NCI-H187 (cell line): ENCODE measurements at places on chromosomes 7 and 10.

DNA sequence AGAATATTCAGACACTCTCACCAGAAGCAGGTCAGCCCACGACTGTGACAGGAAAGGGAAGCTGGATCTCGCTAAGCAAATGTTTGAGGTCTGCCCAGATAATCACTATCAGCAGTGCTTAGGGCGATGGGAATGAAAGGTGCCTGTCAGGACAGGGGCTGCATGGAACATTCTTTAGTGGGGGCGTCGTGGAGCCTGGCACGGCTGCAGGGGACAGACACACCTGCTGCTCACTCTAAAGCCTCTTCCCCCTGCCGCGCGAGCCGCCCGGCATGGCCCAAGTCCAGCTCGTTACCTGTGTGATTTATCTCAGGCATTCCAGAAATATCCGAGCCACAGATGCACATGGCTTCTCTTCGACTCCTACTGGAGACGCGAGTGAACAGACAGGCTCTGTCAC, 235.5 kb downstream of the GLRX3 start:
- DNase-seq, result no peak

GRCh38 chr10:32295027-32295426, 51.9 kb downstream of the EPC1 start:
- DNase-seq, result no peak

GRCh38 chr7:131363719-131364118, 36.0 kb downstream of the MKLN1 start:
- no peak for DNase-seq

DNA sequence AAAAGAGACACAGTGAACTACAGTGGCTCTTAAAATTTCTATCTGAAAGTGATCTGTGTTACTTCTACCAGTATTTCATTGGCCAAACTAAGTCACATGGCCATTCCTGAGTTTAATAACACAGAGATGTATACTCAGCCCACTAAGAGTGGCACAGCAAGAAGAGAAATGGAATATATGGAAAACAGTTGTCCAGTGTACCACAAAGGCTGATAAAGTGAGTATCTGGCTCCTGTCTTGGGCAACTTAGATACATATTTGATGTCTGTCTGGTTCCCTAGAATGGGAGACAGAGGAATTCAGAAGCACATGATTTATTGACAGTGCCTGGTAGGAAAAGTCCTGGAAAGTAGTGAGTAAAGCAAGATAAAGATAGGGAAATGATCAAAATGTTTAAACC, 10.1 kb upstream of the PON1 start:
- DNase-seq, result no peak

- no peak for DNase-seq
Observed at GRCh38 chr7:24602860-24603456, 29.7 kb downstream of the PALS2 start.

DNA sequence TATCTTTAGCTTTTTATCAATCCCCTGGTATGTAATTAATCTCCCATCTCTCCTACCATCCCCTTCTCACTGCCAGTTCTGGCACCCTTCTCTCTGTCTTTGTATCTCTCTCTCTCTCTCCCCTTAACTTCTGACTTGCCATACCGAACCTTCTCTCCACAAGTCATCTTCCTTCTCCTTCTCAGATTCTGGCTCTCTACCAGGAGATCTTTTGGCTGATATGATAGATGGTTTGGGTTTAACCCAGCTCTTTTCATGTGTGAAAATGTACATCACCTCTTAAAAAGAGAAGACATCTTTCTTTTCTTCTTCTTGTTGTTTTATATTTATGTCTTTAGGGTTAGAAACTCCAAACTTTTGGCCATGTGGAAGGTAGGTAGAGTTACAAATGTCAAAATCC, 196.7 kb downstream of the HGF start:
- no peak for DNase-seq

DNA sequence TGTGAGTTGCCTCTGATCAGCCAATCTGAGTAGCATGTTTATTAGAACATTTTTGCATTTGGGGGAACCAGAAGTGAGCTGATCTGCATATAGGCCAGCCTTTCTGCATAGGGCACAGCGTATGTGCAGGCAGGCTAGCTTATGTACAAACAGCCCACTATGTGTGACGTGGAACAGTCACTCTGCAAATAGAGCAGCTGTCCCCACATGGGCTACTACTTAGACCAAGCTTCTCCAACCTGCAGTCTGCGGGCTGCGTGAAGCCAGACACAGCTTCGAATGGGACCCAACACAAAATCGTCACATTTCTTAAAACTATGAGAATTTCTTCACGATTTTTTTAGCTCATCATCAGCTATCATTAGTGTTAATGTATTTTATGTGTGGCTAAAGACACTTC, 134.1 kb upstream of the FAM20C start:
- DNase-seq, result no peak

- DNase-seq, result no peak
Observed at GRCh38 chr10:118800920-118801319, 46.1 kb upstream of the CACUL1 start.

- DNase-seq, result no peak
Observed at GRCh38 chr7:45998506-45998905, 77.4 kb upstream of the IGFBP3 start.

DNA sequence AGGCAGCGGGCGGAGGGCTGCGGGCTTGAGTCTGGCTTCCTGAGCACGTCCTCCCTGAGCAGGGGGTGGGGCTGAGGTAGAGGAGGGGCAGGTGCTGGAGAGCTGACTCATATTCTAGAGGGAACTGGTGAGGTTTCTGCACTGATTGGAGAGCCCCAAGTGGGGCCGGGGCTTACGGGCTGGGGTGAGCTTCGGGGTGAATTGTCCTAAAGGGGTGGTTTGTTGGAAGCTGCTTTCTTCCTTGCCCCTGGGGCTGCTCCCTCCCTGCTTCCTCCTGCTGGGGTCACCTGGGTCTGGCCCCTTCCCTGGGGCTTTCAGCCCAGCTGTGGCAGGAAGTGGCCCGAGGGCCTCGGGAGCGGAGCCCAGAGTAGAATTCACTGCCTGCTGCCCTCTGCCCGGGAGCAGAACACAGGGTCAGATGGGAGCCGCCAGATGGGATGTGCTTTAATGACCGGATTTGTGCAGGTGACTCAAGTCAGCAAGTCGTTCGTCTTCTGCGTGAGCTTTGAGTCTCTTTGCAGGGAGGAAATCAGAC, 48.6 kb downstream of the FAM20C start:
- DNase-seq, result no peak

DNA sequence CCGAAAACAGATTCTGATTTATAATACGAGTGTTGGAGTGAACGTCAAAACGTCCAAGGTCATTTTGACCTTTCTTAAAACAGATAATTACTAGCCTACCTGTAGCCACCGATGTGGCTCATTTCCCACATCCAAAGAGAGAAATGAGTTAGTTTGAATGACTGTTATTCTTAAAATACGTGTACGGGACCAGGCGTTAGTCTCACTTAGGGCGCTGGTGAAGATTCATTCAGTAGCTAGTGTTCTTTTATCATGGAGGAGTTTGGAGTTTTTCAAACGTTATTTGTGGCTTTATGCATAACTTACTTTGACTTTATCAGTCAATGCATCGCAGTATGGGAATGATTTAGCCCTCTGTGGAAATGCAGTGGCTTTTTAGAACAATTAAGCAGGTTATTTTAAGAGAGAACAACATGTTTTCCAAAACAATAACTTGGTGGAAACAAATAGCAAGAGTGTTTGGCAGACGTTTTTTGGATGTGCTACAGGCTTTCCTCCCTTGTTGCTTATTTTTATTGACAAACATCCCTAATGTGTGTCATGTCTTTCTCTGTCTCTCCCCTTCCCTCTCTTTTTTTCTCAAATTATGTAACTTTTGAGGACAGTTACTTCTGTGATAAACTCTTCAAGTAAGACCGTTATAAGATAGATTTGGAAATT, 1.6 kb downstream of the BICC1 start:
- no peak for DNase-seq

GRCh38 chr7:158508802-158509385, 78.7 kb downstream of the PTPRN2 start:
- DNase-seq, result no peak

GRCh38 chr7:33932221-33932620, 26.9 kb downstream of the BMPER start:
- no peak for DNase-seq

DNA sequence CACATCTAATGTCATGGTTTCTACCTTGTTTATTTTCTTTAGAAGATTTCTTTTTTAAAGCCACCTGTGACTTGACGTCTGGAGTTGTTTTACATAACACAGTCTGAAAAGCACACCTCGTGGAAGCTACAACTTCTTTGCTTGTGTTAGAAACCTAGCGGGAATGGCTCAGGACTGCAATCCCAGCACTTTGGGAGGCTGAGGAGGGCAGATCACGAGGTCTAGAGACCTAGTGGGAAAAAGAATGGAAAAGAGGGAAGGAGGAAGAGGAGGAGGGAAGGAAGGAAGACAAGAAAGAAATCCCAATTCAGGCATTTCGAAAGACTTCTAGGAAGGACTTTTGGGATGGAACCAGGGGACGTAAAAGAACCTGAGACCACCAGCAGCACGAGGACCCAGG, 146.3 kb upstream of the CELF2 start:
- DNase-seq, result no peak
